ENCODE measurements at places on chromosomes 6 and 20.

GRCh38 chr6:37454420-37455140, 21.6 kb downstream of the CMTR1 start:
- no peak for DNase-seq

- no peak for DNase-seq
Measured at GRCh38 chr20:15561707-15562404, 1011.4 kb downstream of the KIF16B start.

DNA sequence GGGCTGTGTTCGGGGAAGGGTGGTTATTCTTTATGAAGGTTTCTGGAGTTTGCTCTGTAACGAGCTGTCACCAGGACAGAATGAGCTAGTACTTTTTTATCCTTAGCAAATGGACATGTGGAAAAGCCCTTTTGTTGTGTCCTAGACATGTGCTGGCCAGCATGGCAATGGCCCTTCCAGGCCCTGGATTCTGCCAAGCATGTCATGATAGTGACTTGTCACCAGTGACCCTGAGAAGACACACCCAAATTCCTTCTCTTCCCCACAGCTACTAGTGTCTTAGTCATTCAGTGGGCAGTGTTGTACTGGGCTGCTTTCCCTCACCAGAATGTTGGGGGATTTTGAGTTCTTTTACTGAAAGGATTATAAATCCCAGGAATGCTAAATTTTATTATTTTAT, 74.0 kb upstream of the XRN2 start:
- DNase-seq, result no peak

DNA sequence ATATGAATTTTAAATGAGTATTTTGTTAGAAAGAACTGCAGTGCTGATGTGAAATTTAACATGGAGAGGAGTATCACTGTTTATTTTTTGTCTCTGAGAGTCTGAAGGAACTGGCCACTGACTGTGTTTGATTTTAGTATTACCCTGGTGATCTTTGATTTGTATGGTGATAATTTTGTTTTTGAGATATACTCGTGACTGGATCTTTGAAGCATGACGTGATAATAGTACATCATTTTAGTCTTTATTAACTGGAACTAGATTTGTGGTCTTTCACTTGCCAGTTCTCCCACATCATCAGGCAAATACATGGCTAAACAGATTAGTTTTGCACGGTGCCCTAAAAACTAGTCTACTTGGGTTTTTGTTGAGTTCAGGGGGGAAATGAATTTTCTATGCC, 55.5 kb downstream of the ARID1B start:
- DNase-seq, result no peak

GRCh38 chr6:126017668-126018067, 31.3 kb downstream of the TRMT11 start:
- no peak for DNase-seq

- DNase-seq, result no peak
Measured at GRCh38 chr6:145538989-145539388, 196.3 kb downstream of the EPM2A start.

DNA sequence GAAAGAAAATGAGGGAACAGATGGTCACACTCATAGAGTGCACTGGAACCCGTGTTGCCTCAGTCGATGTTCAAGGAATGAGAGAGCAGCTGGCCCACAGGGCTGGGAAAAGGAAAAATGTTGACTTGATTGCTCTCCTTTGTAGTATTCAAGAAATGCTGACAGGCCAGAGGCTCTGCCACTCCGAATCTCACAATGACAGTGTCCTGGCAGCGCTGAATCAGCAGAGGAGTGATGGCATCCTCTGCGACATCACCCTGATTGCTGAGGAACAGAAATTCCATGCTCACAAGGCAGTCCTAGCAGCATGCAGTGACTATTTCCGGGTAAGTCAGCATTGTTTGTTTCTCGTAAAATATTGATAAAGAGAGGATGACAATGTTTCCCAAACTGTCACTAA, 51.3 kb downstream of the KLHL32 start:
- DNase-seq, result no peak

DNA sequence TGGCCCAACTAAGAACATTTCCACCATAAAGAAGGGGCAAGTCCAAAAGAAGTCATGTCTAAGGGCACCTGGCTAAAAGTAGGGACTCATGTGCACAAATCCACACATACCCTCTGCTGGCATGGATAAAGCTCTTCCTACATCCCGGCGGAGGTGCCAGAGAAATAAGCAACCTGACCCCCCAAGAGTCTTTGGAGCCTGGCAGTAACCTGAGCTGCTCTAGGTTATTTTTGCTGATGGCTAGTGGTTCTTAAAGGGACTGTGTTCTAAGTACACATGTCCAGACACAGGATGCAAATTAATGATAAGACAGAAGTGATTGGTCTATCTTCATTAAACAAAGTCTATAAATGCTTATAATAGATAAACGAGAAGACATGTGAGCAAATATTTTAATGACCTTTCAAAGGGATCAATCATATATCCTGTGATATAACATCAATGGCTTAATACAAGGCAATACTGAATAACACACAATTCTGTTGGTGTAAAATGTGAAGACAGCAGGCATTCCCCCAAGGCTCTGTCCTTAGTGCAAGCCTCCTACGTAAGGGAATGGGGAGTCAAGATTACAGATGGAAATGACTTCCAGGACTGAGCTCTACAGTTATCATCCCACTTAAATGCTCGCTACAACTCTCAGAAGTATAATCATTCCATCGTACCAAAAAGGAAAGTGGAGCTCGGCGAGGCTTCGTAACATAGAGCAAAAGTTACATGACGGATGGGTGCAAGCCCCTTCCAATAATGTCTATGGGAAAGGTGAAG, 52.5 kb downstream of the HIVEP2 start:
- DNase-seq, result no peak

GRCh38 chr20:53920647-53921245, 149.6 kb downstream of the BCAS1 start:
- DNase-seq, result no peak

DNA sequence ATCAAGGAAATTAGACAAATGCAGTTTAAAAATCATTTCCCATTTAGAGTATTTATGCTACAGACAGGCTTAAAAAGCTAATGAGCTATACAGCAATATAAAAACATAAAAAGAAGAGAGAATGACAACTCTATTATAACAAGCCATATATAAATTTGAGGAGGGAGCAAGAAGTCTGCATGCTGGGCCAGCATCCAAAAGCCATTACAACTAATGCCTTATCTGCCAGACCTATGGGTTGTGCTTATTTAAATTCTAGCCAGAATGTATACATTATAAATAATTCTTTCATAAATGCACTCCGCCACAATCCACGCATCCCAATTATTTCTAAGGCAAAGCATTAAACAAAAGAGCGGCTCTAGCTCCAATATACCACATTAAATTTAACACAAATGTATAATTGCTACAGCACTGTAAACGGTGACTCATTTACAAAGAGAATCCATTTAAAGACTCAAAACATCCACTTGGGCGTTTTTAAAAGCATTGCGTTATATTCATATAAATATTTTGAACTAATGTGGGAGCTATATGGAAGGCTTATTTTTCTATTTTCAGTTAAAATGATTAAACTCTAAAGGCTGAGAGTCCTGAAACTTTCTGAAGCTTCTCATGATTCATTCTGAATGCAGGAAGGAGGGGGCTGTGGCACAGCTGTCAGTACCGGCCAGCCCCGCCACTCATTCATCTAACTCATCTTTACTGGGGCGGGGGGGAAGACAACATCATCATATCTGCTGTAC, 37.7 kb upstream of the RAB22A start:
- no peak for DNase-seq

GRCh38 chr6:117531346-117531745, 48.9 kb downstream of the DCBLD1 start:
- DNase-seq, result no peak

DNA sequence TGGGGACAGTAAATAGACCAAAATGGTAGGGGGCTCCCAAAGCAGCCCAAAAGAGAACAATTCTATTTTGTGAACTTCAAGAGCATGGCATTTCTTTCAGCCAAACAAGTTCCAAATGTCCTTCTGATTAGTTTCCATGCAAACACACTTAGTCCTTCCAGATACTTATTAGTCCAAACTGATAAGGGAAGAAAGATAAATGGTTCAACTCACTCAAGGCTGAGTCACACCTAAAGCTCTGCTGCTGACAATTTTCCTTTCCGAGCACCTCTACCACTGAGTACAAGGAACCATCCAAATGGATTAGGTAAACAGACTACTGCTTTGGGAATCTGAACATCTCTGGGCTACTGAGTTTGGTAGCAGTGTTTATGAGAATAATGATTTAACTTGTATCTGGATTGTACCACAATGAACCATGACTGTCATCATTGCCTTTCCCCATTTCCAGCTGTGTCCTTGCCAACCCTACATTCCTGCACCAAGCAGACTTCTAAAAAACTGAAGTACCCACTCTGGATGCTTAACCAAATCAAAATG, 71.2 kb downstream of the TNFRSF21 start:
- DNase-seq, result no peak

DNA sequence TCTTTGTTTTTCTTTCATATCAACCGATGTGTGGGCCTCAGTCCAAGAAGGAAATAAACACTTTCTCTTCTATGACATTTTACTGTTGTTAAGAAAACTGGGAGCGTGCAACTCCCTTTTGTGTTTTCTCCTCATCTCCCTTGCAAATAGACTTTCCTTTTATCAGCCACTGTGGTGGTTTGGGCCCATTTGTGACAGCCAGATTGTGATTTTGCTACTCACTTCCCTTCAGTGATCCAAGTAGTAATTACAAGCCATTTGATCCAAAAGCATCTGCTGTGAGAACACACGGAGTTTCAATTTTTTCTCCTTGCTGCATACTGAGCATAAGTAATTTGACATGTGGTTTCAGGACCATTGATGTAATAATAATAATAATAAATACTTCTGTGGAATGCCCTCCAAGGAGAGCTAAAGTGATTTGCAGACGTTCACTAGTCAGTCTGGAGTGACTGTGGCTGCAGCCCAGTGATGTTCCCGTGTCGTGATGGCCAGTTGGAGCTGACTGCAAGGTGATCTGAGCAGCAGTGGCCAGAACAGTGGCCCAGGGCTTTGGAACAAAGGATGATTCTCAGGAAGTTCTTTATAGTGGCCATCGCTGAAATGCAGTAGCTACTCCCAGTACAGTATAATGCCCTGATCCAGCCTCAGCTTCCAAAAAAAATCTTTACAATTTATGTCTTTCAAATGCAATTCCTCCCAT, 91.9 kb upstream of the CLDN20 start:
- DNase-seq, result no peak

DNA sequence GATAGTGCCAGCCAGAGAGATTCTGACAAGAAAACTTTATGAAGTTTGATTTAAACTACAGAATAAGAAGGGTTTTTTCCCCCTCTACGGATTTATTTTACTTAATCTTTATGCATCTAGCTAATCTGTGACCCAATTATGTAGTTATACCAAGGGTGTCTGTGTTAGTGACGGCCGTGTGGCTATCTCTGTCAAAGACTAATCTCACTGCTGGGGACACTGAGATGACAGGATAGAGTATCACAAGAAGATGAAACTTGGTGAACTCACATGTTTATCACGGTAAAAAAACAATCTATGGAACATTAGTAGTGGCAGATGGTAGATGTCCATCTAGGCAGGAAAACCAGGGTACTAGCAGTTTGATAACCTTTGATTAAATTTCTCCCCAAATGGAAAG, 149.7 kb downstream of the AHI1 start:
- no peak for DNase-seq

DNA sequence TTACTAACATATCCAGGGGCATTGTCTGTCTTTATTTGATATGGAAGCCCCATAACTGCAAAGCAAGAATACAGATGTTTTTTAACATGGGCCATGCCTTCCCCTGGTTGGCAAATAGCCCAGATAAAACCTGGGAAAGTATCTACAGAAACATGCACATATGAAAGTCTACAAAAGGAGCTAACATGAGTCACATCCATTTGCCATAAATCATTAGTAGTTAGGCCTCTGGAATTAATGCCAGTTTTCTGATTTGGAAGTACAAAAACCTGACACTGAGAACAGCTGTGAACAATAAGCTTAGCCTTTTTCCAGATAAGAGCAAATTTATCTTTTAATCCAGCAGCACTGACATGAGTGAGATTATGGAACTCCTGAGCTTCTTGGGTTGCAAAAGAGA, 418.0 kb upstream of the IMPG1 start:
- no peak for DNase-seq

- no peak for DNase-seq
Measured at GRCh38 chr6:22401206-22401605, 104.4 kb upstream of the PRL start.

DNA sequence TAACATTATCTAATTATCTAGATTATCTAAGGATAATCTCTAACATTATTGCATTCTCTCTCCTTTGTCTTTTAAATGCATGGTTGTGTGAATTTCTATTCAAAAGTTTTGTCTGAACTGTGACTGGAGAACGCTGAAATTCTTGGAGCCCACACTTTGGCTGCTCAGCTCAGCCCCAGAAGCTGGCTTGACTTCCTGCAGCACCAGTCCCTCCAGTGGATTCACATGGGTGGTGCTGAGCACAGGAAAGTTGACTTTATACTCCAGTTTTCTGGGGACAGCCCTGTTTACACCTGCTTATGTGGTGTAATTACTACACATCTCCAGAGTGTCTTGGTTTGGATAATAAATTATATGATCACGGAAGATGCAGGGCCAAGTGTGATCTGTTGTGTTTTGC, 255.1 kb upstream of the NOX3 start:
- no peak for DNase-seq

- peak; percentile 28 for DNase-seq
Measured at GRCh38 chr6:88561034-88561953, 395.1 kb upstream of the CNR1 start.

DNA sequence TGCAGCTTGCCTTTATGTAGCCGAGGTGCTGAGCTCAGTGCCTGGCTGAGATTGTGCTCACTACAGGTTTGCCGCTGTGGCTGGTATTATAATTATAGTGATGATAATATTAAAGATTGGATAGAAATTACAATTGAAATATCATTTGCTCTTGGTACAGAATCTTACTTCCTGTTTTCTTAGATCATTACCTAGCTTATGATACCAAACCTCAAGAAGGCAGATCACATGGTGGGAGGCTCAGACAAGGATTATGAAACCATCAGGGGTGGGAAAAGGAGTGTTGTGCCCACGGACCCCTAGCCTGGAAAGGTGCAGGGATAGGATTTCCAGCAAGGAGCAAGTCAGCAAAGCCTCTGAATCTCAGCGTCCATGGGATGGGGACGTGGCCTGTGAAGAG, 70.6 kb downstream of the IGF2R start:
- no peak for DNase-seq

DNA sequence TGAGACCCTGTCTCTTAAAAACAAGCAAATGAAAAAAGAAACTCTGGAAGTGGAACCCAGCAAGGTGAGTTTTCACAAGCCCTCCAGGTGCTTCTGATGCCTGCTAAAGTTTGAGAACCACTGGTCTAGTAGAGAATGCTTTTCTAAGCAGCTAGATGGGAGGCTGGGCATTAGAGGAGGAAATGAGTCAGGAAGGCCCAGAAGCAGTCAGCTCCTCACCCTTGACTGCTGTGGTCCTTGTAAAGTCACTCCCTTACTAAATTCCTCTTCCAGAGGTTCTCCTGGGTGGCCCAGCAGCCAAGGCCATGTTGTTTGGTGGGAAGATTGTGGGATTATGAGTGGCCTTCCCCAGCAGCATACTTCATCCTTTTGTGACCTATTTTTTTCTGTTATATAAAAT, 52.0 kb upstream of the FYN start:
- DNase-seq, result no peak

- no peak for DNase-seq
Measured at GRCh38 chr6:6886886-6887285, 220.9 kb upstream of the RREB1 start.

- no peak for DNase-seq
Measured at GRCh38 chr20:4170621-4171537, 155.5 kb upstream of the RNF24 start.

GRCh38 chr6:41373627-41373918, 38.2 kb downstream of the NCR2 start:
- no peak for DNase-seq

GRCh38 chr20:17059465-17059864, 167.4 kb upstream of the PCSK2 start:
- no peak for DNase-seq
